Renal cortex interstitium (tissue), 15 donors: ENCODE measurements at places on chromosomes 16 and 17.

DNA sequence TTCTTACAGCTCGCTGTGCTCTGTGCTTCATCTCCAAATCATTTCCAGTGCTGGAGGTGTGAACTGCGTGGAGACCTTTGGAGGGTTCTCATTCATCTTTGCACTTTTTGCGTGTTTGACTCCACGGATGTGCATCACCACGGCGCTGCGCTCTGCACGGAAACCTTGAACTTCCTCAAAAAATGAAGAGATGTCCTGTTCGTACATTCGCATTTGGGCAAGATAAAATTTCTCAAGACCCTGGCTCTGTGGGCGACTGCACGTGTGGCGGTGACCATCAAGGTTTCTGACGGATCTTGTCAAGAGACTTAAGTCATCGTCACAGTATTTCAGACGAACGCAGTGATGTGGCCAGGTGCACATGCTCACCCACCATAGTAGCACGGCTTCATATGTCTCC is 10.3 kb upstream of the PVALEF start:
- DNase-seq = no peak

DNA sequence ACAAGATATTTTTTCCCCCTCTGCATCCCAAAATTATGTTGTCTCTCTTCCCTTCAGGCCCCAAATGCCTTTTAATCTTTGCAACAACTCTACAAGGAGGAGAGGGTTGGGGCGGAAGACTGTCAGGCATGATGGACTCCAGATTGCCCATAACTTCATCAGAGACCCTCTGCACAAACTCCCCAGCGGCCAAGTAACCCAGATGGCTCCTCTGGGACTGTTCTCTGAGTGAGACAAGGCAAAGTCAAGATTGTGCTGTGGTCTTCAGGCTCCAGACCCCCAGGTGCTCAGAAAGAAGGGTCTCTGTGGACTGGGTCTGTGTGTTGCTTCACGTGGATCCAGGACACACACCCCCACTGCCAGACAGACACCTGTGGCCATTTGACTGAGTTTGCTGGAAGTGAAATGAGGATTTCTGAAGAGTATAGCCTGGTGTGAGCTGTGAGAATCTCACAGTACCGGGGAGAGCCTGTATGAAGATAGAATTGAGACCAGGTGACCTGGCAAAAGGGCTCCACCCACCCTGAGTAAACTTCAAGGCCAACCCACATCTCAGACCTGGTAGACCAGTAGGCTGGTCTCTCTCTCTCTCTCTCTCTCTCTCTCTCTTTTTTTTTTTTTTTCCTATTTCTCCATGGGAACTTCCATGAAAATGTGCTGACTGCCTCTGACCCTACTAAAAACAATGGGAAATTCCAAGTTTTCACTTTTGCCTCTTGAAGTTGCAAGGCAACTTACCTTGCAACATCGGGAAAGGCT is 354.1 kb downstream of the SOX9 start:
- DNase-seq = no peak

DNA sequence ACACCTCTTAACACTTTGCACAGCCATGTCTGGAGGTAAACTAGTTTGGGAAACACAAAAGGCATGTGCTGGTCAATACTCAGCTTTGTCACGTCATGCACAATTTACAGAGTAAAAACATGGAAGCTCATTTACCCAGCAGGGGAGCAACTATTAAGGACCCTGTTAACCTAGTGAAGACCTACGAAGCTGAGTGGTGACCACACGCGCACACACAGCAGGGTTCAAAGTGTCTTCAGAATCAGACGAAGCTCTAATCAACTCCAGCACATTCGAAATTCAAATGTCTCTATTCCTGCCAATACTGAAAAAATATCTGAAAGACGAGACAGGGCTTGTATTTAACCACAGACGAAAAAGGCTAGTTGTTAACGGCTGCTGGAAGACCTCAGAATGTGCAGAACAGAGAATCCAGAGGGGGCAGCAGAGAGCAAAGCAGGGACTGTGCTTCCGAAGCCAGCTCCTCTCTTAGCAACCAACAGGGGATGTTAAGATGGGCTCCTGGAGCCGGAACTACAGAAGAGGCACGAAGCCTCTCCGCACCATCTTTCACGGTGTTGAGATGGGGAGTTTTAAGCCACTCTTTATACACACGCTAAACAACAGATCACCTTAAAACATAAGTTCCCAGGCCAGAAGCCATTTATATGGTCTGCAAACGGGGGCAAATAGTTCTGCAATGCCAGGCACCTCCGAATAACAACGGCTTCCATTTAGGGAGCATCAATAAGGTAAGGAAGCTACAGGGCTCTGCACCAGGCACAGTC is 45.7 kb downstream of the CMTM4 start:
- DNase-seq = peak; percentile 80

- DNase-seq = no peak
Measured at GRCh38 chr17:78962345-78962983, 17.3 kb downstream of the LGALS3BP start.

- no peak for DNase-seq
Measured at GRCh38 chr17:82582213-82582612, 62.7 kb downstream of the FOXK2 start.

DNA sequence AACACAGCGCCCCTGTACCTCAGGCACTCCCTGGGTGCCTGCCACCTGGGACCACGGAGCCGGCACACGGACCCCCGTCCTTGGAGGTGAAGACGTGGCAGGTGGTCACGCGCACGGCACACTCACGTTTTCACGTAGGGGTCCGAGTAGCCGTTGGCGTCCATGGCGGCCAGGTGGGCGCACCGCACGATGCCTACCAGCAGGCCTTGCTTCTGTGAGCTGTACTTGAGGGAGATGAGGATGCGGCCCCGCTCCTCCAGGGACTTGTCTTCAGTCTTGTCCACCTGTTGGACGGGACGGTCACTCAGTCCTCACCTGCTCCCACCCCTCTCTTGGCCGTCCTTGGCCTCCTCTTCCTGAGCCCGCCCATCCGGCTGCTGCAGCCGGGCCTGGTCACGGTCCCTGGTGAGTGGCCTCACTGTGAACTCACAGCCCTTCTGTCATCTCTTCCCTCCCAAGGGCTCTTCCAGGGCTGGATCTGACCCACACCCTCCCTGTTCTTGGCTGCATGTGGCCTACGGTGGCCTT is 18.8 kb downstream of the SCGB1C2 start:
- no peak for DNase-seq

DNA sequence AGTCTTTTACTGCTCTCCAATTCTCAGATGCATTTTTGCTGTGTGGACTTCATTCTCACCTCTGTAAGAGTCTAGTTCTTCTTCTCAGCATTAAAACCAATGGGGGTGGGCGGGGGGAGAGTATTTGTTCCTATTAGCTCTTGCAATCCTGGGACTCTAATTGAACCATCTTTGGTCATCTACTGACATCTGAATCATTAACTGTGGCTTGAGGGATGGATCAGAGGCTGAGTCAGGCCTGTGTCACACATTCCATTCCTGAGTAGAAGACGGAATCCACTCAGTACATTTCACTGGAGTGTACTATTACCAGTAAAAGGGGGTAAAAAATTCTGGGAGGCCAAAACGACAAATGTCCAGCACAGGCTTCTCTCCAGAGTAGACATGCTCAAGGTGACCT is 12.8 kb upstream of the ZNF23 start:
- DNase-seq = no peak

GRCh38 chr17:13540546-13540945 is 61.2 kb downstream of the HS3ST3A1 start:
- no peak for DNase-seq

- no peak for DNase-seq
Measured at GRCh38 chr17:1179818-1180742, at the start of gene ABR. Gene ABR, minus strand, starts transcription at chr17:1179981. Its CDS starts 254 bp downstream, at chr17:1179727.

- no peak for DNase-seq
Measured at GRCh38 chr17:18059283-18059682, 20.1 kb downstream of the GID4 start.

GRCh38 chr16:53501216-53501859 is 1.7 kb downstream of the AKTIP start:
- no peak for DNase-seq

DNA sequence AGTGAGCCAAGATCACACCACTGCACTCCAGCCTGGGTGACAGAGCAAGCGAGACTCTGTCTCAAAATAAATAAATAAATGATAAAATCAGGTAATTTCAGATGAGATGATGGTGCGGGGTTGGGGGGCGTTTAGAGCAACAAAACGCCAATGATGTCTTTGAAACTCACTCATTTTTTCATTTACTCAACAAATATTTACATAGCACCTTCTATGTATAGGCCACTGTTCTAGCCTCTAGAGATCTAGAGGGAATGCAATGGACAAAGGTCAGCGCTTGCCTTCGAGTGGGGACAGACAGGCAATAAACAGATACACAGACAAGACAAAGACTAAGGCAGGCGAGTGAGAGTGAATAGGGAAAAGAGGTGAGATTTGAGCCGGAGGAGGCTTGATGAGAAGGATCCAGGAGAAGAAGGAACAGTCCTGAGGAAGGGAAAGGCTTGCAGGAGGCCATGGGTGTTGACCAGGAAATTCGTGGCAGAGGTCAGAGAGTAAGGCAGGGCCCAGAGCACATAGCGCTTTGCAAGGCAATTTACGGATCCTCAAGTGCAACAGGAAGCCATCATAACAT is 14.1 kb downstream of the ALDH3A1 start:
- no peak for DNase-seq

DNA sequence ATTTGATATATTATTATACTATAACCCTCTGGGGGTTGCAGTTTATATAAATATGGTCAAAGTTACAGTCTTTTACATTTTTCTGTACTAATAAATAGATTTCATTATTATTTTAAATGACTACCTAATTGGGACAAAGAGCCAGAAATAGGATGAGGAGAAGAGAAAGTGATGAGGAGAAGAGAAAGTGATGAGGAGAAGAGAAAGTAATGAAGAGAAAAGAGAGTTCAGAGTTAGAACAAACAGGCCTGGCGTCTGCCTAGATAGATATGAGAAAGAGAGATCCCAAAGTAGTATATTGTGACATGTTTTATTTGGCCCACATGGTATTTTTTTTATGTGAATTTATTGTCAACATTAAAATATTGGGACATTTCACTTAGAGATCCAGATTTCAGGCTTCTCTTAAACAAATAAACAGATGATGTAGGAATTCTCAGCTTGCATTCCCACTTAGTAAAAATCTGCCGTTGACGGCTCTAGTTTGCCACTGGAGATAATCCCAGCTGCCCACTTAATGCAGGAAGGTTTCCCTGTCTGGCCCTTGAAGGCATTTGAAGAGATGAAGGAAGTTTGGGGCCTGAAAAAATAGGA is 210.7 kb downstream of the STX8 start:
- DNase-seq = no peak

GRCh38 chr16:31038993-31039392 is 5.6 kb downstream of the STX4 start:
- DNase-seq = no peak

- DNase-seq = peak; percentile 75
Measured at GRCh38 chr17:41548844-41549595, 20.9 kb upstream of the KRT19 start.

- DNase-seq = no peak
Measured at GRCh38 chr17:32349503-32349853, 479 bp upstream of the ZNF207 start.

GRCh38 chr17:29761040-29761761 is 138.5 kb upstream of the CORO6 start:
- peak; percentile 67 for DNase-seq

GRCh38 chr16:3454093-3454492 is 10.6 kb downstream of the NAA60 start:
- DNase-seq = no peak

GRCh38 chr16:1056196-1056595 is 16.4 kb upstream of the SSTR5 start:
- no peak for DNase-seq

DNA sequence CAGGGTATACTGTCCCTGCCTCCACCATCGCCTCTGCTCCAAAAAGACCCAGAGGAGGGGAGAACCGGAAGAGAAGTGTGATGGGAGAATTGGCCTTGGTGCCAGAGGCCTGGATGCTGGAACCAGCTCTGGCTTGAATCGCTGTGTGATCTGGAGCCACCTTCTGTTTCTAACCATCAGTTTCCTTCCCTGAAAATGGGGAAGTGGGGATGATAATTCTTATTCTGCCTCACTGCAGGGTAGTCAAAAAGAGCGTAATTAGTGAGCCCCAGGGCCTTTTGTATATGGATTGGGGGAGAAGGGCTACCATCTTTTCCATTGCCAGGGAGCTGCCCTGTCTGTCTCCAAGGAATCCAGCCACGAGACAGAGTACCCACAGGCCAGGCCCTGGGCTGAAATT is 52.2 kb downstream of the CCT6B start:
- no peak for DNase-seq

- no peak for DNase-seq
Measured at GRCh38 chr17:77304051-77304745, 163.4 kb downstream of the SEC14L1 start.

DNA sequence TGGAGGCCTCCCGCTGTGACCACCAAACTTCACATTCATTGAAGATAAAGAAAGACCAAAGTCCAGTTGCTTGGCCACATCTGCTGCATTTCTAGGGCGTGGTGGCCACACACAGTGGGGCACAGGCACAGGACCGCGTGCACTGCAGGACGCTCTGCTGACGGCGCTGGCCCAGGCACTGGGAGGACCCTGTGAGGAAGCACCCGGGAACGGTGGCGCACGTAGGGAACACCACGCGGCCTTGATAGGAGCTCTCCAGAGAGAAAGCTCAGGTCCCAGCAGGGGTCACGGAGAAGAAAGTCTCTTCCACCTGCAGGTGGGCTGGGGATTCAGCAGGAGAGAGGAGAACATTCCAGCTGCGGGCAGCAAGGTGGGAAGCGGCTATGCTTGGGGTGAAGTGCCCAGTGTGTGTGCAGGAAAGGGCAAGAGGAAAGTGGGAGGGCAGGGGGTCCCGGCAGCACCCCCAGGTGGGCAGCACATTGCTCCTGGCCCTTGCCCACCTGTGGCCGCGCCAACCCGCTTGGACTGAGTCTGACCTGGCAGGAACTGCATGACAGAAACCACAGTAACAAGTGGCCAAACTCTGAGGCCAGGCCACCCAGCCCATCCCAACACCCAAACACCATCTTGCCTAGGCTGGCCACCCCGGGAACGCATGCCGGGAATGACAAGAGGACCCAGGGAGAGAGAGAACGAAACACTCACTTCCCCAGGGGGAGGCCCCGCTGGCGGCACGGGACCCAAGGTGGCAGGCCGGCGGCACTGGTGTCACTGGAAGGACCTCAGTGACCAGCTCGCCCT is 32.8 kb downstream of the TBC1D16 start:
- DNase-seq = no peak

- DNase-seq = no peak
Measured at GRCh38 chr16:67394155-67395104, 1.1 kb upstream of the TPPP3 start.

GRCh38 chr16:49824593-49824992 is 31.3 kb downstream of the ZNF423 start:
- DNase-seq = no peak

- no peak for DNase-seq
Measured at GRCh38 chr17:7502987-7503386, 18.8 kb downstream of the POLR2A start.

- no peak for DNase-seq
Measured at GRCh38 chr16:83482545-83483162, 325.1 kb upstream of the HSBP1 start.

DNA sequence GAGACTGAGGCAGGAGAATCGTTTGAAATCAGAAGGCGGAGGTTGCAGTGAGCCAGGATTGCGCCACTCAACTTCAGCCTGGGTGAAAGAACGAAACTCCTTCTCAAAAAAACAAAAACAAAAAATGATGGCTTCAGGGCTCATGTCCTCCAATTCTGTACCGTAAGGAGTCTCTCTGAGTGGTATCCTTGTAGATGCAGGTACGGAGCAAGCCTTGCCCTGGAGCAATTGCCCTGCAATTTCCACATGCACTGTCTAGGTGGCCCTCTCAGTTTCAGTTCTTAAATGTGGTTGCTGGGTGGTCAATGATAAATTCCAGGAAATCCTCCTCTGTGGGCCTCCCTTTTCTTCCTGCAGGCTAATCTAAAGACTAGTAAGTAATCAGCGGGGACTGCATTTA is 10.6 kb downstream of the TMEM238L start:
- DNase-seq = no peak
